ENCODE measurements at places on chromosomes 12 and 14.

DNA sequence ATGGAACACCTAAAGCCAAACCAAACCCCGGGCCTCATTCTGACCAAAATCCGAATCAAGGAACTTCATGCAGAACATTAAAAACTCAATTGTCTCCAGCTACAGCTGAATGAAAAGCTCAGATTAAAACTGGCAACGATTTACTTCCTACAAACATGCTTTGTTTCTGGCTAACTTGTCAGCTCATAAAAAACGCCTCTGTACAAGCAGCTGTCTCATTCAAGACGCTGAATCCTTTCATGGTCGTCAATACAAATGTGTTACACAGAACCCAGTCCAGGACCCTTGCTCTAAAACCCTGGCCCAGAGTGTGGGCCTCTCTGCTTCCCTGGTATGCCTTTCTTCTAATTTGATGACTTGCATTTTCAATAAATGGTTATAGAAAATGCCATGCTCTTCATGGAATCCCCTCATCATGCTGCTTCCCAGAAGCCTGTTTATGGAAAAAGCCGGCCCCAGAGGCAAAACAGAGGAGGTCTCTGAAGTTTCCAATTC, 183.1 kb downstream of the PHLDA1 start:
- DNase-seq = no peak

- no peak for DNase-seq
These were observed 6.6 kb downstream of the PPHLN1 start for GRCh38 chr12:42332301-42333285.

GRCh38 chr14:93736378-93737014, 51.8 kb downstream of the PRIMA1 start:
- no peak for DNase-seq

DNA sequence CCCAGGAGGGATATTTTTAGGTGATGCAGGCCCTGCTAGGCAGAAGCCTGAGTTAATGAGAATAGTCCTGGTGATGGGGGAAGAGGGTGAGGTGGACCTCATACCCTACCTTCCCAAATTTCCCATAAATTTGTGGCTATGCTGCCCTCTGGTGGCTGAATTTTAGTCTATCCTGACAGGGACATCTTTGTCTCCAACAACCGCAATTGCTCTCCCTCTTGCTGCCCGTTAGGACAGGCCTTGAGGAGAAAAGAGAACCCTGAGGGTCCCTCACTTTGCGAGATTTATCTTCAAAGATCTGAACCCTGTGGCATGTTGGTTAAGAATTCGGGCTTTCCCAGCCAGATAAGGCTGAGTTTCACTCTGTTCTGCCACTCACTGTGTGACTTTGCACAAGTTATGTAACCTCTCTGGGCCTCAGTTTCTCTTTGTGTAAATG, 9.8 kb upstream of the ZNF385A start:
- peak; percentile 9 for DNase-seq

- no peak for DNase-seq
These were observed 26.5 kb downstream of the ZBTB42 start for GRCh38 chr14:104827177-104828055.

GRCh38 chr12:85836197-85837090, at the start of gene RASSF9:
Gene RASSF9, minus strand, starts transcription at chr12:85836409. Its CDS starts 208 bp downstream, at chr12:85836201.
- DNase-seq = no peak
